Neural progenitor cell (in vitro differentiated cells): ENCODE measurements at places on chromosomes 3 and 15. TPM values are rescaled to one million over a fixed set of nuclear protein-coding genes. Genes with fewer than 3 reads are reported as not detected.

- DNase-seq, result peak; percentile 66
These were observed 51.1 kb upstream of the WNT5A start for GRCh38 chr3:55538158-55538557.

- DNase-seq, result no peak
These were observed 14.7 kb downstream of the VGLL3 start for GRCh38 chr3:86976219-86976618.

ZNF148 gene
- 24.2 and 37.1 TPM in 2 replicates for total RNA-seq

EPHB1 gene
- total RNA-seq, result 8.8 and 9.1 TPM in 2 replicates

CORO2B gene
- 1.0 and 3.3 TPM in 2 replicates for total RNA-seq

ARL13B gene
- total RNA-seq, result 10.6 and 13.8 TPM in 2 replicates
